Chondrocyte (in vitro differentiated cells): ENCODE measurements at places on chromosomes 2 and 18.

GRCh38 chr2:53463806-53464726 lies 303.5 kb upstream of the CHAC2 start:
- no peak for DNase-seq

- no peak for DNase-seq
Measured at GRCh38 chr2:44934038-44934982, 7.2 kb upstream of the SIX3 start.

- DNase-seq, result no peak
Measured at GRCh38 chr18:10381516-10381915, 72.9 kb upstream of the APCDD1 start.

DNA sequence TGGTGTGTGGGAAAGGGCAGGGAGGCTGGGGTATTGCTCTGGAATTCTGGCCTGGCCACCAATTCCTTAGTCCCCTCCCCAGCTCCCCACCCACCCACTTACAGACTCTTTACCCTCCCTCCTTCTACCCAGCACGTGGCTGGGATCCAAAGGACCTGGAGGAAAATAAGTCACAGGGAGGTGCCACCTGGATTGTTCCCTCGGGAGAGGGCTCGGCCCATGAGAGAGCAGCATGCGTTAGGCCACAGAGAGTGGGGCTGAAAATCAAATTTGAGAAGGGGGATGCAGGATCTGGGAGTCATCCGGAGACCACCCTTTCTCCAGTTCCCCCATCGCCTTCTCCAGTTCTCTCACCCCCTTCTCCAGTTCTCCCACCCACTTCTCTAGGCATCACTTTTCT lies 3.0 kb downstream of the ASPRV1 start:
- no peak for DNase-seq

DNA sequence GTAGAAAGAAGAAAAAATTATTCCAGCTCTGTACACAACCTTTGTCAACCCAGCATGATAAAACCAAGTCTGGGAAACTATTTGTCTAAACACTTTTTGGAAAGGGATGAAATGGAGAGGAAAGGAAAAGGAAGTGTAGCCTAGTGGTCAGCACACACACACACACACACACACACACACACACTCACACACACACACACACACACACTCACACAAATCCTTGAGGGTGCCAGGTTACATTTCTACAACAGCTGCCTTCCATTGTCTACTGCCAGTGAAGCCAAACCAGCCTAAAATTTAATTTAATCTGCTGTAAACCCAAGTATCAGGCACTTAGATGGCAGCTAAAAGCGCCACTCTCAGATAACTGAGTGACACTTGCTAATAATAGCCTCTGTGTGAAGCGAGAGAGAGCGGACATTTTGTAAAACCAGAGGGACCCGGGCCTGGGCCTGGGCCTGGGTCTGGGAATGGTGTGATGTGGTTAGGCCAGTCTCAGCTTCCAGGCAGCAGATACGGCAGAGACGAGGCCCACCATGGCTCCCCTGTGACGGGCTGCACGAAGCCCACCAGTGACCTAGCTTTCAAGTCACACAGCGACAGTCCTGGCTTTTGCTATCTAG lies 32.4 kb downstream of the BCL11A start:
- no peak for DNase-seq

GRCh38 chr2:105776560-105776928 lies 31.8 kb downstream of the NCK2 start:
- no peak for DNase-seq

DNA sequence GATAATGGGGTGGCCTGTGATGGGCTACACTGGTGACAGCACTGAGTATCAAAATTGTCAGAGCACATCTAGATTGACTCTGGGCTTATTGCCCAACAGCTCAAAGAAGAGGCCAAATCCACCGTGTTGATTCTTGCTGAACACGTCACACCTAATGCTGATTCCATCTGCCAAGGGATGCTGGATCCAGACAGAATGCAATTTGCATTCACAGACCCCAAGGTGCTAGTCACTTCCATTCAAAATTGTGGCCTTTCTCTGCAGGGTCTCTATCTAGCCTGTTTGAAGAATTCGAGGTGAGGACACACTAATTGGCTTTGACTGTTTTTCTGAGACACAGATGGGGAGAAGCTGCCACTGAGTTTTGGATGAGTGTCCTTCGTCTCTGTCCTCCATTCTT lies 13.5 kb upstream of the GPR39 start:
- DNase-seq, result no peak

DNA sequence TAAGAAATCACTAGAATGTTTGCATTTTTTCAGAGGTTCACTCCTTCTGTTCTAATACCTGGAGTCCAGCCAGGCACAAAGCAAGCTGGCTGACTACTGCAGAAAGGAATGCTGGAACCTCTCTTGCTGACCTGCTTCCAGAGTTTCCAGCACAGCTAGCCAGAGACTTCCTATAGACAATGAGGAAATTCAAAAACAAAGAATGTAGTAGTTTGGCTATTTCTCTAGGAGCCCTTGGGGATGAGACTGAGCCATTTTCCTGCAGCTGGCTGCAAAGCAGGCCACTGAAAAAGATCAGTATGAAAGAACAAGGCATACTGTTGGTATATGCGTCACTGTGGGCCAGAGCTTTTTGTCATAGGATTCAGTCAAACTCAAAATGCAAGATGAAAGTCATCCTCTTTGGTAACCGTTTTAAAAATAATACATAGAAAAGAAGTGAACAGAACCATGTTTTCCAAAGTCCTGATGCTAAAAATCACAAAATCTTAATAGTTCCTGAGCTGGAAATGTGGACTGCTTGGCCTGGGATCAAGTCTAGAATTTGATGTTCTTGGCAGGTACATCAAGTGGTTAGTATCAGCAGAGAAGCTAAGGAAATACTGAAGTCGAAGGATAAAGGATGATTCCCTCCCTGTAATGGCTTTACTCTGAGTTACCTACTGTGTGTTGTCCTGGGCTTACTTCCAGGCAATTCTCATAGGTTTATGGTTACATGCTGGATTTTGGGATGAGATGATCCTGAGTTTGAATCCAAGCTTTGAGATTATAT lies 9.0 kb upstream of the DSEL start:
- DNase-seq, result no peak

- no peak for DNase-seq
Measured at GRCh38 chr2:1675633-1676032, 68.7 kb downstream of the PXDN start.
